ENCODE measurements at places on chromosomes 6 and 20. TPM values are rescaled to one million over a fixed set of nuclear protein-coding genes. Genes with fewer than 3 reads are reported as not detected.

The MYB gene
- total RNA-seq: 1.4 TPM

The RBM24 gene
- not detected for total RNA-seq

The MOG gene
- not detected for total RNA-seq

The ENPP5 gene
- 0.68 TPM for total RNA-seq

The B3GALT4 gene
- 44.1 TPM for total RNA-seq

The OR12D3 gene
- total RNA-seq: not detected

The NRSN1 gene
- not detected for total RNA-seq

The EYS gene
- total RNA-seq: not detected
